ENCODE measurements at places on chromosomes 2 and 18.

DNA sequence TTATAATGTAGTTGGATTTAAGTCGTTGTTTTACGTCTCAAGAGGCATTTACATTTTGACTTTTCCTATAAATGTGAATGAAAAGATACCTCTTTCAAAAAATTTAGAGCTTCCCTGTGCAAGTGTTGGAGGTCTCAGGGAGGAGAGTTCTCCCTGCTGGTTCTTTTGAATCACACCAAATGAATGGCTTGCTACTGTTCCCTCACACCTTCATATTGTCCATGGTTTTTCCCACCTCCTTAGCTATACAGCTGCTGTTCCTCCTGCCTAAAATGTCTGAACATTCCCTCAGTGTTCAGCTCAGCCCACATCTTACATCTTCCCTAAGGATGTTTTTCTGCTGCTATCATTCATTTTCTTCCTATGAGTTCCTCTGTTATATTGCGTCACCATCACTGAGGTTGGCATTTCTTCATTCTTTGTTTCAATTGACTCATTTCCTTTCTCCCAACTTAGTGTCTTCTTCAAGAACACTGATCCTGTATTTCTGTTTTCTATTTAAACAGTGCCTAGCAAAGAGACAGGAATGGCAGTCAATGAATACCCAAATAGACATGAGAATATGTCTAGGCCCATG, 46.0 kb downstream of the COX7A2L start:
- DNase-seq, result no peak

DNA sequence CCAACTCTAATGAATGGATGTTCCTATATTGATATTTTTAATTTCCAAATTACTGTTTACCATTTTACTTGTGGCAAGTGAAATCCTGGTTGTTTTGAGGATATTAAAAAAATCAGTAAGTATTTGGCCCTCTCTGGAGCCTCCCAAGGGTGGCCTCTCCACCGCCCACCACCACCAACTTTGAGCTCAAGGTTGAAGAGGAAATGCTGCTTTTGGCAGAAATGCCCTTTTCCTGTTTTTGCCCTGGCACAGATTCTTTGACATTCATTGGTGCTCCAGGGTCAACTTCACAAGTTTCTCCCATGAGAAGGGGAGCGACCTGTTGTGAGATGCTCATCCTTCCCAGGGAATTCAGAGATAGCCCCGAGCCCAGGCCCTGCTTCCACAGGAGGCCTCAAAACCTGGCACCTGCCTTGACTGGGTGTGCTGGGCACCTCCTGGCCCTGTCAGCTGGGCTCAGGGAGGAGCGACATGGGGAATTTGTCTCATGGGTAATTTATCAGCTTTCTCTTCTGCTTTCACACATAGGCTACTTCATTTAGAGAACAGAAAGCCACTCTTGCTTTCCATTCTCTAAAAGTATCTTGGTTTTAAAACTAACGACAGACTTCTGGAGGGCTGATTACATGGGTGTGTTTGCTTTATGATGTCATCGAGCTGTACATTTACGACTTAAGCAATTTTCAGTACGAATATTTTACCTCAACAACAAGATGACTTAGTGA, 6.9 kb downstream of the CD8A start:
- no peak for DNase-seq

GRCh38 chr18:31946305-31947046, 3.5 kb upstream of the TRAPPC8 start:
- no peak for DNase-seq

GRCh38 chr2:190418727-190419126, 10.6 kb downstream of the MFSD6 start:
- no peak for DNase-seq

- no peak for DNase-seq
Measured at GRCh38 chr2:10073706-10074105, 6.5 kb downstream of the CYS1 start.

- no peak for DNase-seq
Measured at GRCh38 chr2:98692090-98693054, 38.6 kb downstream of the MGAT4A start.
